ENCODE measurements at places on chromosomes 4 and X.

- no peak for DNase-seq
Observed at GRCh38 chr4:162016991-162017390, 146.8 kb downstream of the FSTL5 start.

DNA sequence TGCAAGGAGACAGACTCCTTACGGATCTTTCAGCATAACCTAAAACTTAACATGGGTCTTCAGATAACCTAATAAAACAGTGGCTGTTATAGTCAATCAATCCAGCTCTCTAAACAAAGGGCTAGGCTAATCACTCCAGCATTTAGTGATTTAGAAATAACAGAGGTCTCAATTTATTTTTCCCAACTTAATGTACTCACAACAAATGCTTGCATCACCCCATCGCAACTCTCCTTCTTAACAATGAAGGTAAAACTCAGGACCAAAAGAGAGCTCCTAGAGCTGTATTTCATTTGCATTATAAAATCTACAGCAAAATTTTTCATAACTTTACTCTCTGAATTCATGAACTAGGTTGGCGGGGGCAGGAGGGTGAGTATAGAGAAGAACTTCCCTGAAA, 1.1 kb downstream of the LIN54 start:
- no peak for DNase-seq

- DNase-seq, result no peak
Observed at GRCh38 chrX:131704136-131704695, 160.3 kb downstream of the OR13H1 start.

DNA sequence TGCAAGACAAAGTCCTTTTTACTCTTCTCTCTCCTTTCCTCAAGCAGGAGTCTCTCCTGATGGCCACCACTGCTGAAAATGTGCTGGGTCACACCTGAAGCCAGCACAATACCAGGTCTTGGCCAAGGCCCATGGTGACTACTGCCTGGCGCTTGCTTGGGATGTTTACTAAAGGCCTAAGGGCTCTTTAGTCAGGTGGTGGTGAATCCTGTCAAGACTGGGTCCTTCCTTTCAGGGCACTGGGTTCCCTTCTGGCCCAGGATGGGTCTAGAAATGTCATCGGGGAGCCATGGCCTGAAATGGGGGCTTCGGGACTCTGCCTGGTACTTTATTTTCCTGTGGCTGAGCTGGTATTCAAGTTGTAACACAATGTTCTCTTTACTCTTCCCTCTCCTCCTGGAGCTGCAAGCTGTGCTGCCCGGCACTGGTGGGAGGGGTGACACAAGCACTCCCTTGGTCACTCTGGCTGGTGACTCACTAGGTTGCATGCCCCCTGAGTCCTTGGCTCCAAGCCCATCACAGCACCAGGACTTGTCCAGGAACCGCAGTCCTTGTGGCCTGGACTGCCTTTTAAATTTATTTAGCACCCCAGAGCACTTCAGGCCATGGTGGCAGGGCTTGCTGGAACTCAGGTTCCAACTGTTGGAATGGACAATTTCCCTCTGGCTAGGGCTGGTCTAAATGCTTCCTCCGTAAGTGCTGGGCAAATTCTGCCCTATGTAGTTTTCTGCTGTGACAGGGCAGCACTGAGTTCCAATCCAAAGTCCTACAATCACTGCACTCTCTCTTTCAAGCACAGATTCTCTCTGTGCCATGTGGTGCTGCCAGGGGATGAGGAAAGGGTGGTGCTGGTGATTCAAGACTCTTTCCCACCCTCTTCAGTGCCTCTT, 11.3 kb downstream of the ARL13A start:
- no peak for DNase-seq

- DNase-seq, result no peak
Observed at GRCh38 chr4:44319129-44319528, 129.5 kb downstream of the KCTD8 start.

- no peak for DNase-seq
Observed at GRCh38 chr4:84632092-84632491, 49.2 kb downstream of the CDS1 start.

- no peak for DNase-seq
Observed at GRCh38 chr4:184275766-184276165, 58.1 kb upstream of the ENPP6 start.

GRCh38 chrX:150676221-150676620, 17.0 kb upstream of the MTMR1 start:
- no peak for DNase-seq

- DNase-seq, result no peak
Observed at GRCh38 chr4:167775375-167775774, 317.0 kb upstream of the ANXA10 start.

DNA sequence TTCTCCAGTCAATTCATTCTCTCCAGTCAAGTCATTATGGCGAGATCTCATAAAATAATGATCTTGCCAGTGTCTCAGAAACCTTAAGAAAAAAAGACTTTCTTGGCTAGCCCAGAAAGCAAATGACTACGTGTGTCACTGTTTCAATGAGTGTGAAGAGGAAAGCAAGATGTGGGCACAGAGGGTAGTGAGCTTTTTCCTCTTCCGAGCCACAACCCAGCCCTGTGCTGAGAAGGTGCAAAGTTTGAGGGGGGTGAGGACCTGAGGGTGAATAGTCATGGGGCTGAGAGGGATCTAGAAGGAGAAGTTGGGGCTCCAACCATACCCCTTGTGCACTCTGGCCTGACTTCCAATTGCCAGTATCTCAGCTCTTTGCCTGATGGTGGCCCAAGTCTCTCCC, 85.6 kb upstream of the EGFL6 start:
- no peak for DNase-seq

DNA sequence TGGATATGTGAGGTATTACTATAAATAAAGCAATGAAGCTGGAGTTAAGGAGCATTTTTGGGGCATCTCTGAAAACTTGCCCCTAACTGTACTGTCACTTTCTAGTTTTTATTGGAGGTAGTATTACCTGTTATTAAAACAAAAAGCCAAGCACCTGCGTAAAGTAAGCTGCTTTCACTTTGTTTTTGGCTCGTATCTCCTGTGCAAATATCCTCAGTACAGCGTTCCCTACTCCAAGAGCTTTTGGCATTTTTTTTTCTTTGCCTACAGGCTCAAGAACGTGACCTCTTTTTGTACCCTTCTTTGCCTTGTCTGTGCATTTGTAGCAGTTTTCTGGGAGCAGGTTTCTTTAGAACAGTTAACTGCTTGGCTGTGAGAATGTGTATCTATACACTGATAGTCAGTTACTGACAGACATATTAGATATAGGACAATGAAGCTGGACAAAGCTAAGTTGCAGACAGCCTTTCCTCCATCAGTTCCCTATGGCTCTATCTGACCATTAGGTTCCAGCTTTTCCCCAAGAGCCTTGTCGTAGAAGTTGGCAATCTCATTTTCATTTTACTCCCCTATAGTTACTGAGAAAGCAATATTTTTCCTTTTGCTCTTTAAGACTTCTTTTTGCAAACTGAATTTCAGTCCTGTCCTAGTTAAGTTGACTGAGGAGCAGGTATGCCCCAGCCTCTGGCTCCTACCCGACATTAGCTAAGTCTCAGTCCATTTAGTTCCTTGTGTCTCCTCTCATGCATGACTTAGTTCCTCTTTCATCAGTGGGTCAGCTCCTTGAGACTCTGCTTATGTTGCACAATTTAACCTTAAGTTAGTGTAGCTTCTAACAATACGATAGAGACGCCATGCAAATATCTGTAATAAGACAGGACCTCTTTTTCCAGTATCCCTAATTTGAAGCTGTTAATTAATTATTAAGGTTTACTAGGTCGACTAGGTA, 71.5 kb upstream of the HPRT1 start:
- peak; percentile 54 for DNase-seq

- DNase-seq, result no peak
Observed at GRCh38 chr4:106996490-106996889, 39.6 kb downstream of the DKK2 start.

DNA sequence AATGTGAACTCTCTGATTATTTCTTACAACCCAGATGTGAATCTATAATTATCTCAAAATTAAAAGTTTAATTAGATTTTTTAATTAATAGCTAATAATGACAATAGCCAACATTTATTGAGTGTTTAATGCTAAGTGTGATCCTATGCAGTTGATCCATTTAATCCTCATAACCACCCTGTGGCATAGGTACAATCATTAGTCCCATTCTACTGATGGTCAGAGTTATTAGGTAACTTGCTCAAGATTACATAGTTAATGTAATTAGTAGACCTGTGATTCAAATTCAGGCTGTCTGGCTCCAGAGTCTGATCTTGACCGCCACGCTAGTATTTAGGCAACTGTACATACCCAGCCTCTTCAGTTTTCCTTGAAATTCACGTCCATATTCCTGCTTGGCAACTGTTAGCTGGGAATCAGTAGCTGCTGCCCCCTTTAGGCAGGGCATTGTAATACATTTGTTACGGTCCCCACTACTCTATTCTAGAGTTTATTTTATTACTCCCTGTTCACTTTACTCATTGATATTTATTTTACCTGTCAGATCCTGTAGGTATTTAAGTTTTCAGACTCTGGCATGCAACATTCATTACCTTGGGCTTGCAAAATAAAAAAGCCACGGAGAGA, 20.6 kb upstream of the TEC start:
- no peak for DNase-seq

GRCh38 chr4:38857354-38858096, 908 bp upstream of the TLR6 start:
- peak; percentile 66 for DNase-seq

GRCh38 chr4:61203436-61203790, 3.3 kb downstream of the ADGRL3 start:
- no peak for DNase-seq

- DNase-seq, result no peak
Observed at GRCh38 chrX:33156152-33156726, 55.1 kb downstream of the DMD start.

GRCh38 chr4:125681240-125681639, 366.5 kb downstream of the FAT4 start:
- no peak for DNase-seq

DNA sequence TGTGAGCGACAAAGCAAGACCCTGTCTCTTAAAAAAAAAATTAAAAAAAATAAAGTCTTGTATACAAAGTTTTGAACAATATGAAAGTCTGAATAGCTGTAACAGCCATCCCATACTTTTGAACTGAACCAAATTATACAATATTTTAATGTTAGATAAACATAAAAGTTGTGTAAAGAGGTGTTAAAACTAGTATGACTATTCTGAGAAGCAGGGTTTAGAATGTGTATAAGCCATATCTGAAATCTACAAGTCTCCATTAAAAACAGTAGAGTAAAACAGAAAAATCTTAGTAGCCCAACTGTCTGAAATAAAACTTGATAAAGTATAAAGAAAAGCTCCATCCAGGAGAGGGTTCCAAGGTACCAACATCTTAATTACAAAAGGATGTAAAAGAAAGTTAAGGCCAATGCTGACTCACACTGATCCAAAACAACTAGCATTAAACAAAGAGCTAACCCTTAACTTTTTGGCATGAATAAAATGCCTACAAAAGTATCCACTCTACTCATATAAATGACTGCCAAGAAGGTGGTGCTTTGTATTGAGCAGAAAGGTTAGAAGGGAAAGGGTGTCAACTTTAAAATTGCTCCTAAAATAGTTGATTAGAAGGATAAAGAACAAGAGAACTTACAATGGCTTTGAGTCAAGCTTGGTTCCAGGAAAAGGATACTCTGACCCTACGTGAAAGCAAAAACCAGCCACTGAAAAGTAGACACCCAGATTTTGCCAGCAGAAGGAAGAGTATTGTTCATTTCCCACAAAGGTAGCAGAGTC, 18.5 kb downstream of the CNOT6L start:
- no peak for DNase-seq

GRCh38 chr4:102390438-102390837, 45.2 kb upstream of the SLC39A8 start:
- peak; percentile 10 for DNase-seq

- DNase-seq, result no peak
Observed at GRCh38 chr4:76513482-76513881, 78.5 kb downstream of the SHROOM3 start.

DNA sequence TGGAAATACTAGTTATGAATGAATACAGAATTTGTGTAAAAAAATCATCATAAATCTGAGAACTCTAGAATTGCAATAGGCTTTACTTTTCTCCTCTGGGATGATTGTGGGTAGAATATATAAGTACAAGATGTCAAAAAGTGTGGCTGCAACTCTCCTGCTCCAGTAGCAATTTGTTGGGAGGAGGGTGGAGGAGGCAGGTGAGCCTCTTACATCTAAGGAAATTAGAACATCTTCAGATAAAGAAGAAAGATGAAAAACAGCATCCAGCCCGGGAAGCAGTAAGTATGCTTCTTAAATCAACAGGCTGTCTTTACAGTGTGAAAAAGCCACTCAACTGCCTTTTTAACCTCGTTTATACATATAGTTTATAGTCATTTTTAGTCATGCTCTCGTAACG, 83.7 kb downstream of the ATP8A1 start:
- DNase-seq, result no peak

DNA sequence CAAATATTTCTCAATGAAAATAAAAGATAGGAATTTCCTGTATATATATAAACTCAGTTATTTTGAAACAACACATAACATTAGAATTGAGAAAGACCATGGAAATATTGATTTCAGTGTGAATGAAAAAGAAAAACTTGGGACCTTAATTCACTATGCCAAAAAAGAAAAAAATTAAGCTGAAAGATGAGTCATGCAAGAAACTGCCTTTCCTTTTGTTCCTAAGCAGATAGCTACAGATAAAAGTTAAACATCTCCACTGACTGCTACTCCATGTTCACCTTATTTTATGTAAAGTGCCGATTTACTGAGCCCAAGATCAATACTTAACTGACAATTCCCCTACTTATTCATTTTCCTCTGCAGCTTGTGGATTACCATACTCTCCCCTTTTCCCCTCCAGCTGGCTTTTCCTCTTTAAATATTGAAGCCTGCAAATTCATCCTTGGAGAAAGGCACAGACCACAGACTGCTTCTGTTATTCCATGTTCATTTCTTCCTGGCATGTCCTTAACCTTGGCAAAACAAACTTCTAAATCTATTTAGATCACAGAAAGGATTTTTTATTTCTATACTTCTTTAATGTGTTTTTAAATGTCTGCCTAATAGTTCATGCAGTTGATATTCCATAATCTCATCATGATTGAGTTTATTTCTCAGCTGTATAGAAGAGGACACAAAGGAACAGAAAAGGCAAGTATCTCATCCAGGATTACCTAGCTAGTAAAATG, 40.5 kb upstream of the YTHDC1 start:
- DNase-seq, result no peak

DNA sequence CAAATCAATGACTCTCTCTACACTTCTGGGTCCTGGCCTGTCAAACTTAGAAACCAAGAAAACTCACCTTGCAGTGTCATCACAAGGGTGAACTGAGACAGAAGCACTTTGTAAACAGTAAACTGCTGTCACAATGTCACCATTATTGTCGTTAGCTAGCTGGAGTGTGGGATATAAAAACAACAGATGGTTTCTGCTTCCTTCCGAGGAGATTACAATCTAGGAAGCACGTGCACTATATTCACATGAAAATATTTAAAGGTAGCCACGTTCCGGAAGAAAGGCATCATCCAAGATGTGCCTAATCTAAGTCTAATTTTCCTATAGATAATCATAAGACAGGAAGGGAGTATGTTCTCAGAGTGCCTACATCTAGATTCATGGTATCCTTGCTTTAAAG, 64.7 kb upstream of the ACSL1 start:
- no peak for DNase-seq

GRCh38 chr4:112167794-112168193, 22.5 kb downstream of the FAM241A start:
- DNase-seq, result no peak

GRCh38 chr4:137129441-137129840, 402.9 kb downstream of the PCDH18 start:
- no peak for DNase-seq
